ENCODE measurements at places on chromosomes 4 and X. TPM values are rescaled to one million over a fixed set of nuclear protein-coding genes. Genes with fewer than 3 reads are reported as not detected.
A peak's percentile ranks its signal among the peaks of the same experiment; 100 is the strongest.

BCLAF3 gene
- 1.0 TPM for polyA plus RNA-seq

DNA sequence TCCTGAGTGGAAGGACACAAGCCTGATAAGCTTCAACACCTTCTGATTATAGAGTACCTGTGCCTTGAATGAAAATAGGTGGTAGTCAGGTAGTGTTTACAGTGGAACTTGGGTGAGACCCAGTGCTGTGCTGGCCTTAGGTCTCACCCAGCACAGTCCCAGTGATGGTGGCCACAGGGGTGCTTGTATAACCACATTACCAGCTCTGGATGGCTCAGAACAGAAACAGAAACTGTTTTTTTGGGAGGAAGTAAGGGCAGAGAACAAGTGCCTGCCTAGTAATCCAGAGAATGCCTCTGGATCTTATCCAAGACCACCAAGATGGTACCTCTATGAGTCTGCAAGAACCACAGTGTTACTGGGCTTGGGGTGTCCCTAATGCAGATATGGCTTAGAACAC, 171.5 kb upstream of the DIPK2B start:
- H3K27ac ChIP-seq, result no peak overlapping the region
- DNase-seq, result no peak
- H3K27me3 ChIP-seq, result peaks cover 2% of the 10 kb centered on the region
- no peaks in the 10 kb centered on the region for H3K4me1 ChIP-seq

- peaks cover 11% of the 10 kb centered on the region for H3K4me1 ChIP-seq
- H3K36me3 ChIP-seq, result no peaks in the 10 kb centered on the region
- H3K27me3 ChIP-seq, result no peaks in the 10 kb centered on the region
- peak; percentile 58 for DNase-seq
Measured at GRCh38 chr4:98584265-98584664, 74.1 kb downstream of the TSPAN5 start.

TMPRSS11B gene
- not detected for polyA plus RNA-seq

DNA sequence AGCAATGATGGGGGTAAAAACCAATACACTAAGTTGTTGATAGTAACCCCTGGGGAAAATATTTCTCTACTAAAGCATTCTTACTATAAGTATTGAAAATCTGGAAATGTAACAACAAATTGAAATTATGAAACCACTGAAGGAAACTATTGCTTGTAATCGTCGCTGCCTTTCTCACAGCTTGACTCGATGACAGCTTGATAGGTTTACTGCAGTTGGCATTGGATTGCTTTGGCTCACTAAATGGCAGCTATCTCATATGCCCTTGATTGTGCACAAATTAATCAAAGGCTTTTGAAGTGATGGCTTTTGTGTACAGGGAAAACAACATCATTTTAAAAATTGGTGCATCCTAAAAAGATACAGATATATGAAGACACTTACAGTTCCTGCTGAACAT, 419.6 kb upstream of the TENM3 start:
- DNase-seq, result no peak
- peaks cover 3% of the 10 kb centered on the region for H3K4me1 ChIP-seq
- no peak overlapping the region for H3K27ac ChIP-seq
- H3K27me3 ChIP-seq, result no peaks in the 10 kb centered on the region

- no peaks in the 10 kb centered on the region for H3K4me1 ChIP-seq
- H3K27me3 ChIP-seq, result peaks cover 3% of the 10 kb centered on the region
- no peak overlapping the region for H3K4me3 ChIP-seq
- H3K36me3 ChIP-seq, result no peaks in the 10 kb centered on the region
- DNase-seq, result peak; percentile 61
- no peak overlapping the region for H3K27ac ChIP-seq
Measured at GRCh38 chrX:14032406-14032805, 2.7 kb upstream of the GEMIN8 start.

DNA sequence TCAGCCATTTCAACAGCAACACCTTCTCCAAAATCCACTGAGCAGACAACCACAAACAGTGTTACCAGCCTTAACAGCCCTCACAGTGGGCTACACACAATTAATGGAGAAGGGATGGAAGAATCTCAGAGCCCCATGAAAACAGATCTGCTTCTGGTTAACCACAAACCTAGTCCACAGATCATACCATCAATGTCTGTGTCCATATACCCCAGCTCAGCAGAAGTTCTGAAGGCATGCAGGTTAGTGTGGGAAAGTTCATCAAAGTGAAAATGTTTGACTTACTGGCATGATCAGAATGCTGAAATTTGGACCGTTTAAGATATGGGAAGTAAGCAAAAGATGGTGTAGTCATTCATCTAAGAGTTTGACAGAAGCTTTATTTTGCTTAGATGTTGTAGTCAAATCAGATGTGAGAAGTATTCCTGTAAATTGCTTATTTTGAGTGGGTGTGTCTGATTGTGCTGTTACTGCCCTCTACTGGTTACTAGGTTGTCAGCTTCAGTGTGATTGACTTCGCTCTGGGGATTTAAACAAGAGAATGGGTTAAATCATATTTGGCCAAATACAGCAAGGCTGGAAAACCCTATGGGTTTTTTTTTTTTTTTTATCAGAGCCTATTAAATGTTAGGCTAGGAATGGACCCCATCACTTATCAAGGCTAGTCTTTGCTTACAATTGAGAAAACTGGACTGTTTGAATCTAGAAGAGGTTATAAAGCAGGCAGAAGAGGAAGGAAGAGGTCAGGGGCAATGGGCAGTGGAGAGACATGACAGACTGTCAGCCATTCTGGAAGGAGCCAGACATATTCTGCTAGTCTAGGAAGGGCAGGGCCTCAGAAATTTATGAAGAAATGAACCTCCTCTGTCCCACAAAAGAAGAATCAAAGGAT, 130.3 kb downstream of the DIPK2B start:
- H3K27me3 ChIP-seq, result no peaks in the 10 kb centered on the region
- no peak overlapping the region for H3K4me3 ChIP-seq
- no peak overlapping the region for H3K27ac ChIP-seq
- peaks cover 11% of the 10 kb centered on the region for H3K36me3 ChIP-seq
- DNase-seq, result peak; percentile 67

FATE1 gene
- polyA plus RNA-seq, result not detected
